ENCODE measurements at places on chromosomes 2 and 18. TPM values are rescaled to one million over a fixed set of nuclear protein-coding genes. Genes with fewer than 3 reads are reported as not detected.

WDSUB1 gene
- 11.9 TPM for total RNA-seq

RNMT gene
- total RNA-seq = 31.4 TPM

UPP2 gene
- not detected for total RNA-seq

POTEC gene
- total RNA-seq = not detected

SCG2 gene
- 27.0 TPM for total RNA-seq

HOXD3 gene
- total RNA-seq = 41.3 TPM

MSH2 gene
- 83.7 TPM for total RNA-seq

B3GNT7 gene
- total RNA-seq = 0.09 TPM

GPR45 gene
- total RNA-seq = not detected

FAM210A gene
- 15.6 TPM for total RNA-seq

ARHGAP28 gene
- total RNA-seq = not detected

ZNF142 gene
- 65.3 TPM for total RNA-seq

KIF5C gene
- total RNA-seq = 0.74 TPM

CROCC2 gene
- total RNA-seq = not detected

FSIP2 gene
- total RNA-seq = 0.15 TPM

TRAPPC12 gene
- total RNA-seq = 94.4 TPM

KRTCAP3 gene
- total RNA-seq = 2.6 TPM

SIGLEC15 gene
- total RNA-seq = 0.92 TPM

TYMS gene
- total RNA-seq = 339 TPM

CREG2 gene
- not detected for total RNA-seq

FAM161A gene
- total RNA-seq = 14.9 TPM

G6PC2 gene
- total RNA-seq = not detected

FRZB gene
- total RNA-seq = 3.6 TPM

LCT gene
- 0.37 TPM for total RNA-seq

ATP6V1B1 gene
- total RNA-seq = 6.5 TPM

ZC3H15 gene
- total RNA-seq = 95.1 TPM

TRIM43 gene
- total RNA-seq = not detected

TBR1 gene
- total RNA-seq = 0.17 TPM

IL36G gene
- not detected for total RNA-seq

PSMA8 gene
- not detected for total RNA-seq

EFEMP1 gene
- total RNA-seq = not detected

RMDN2 gene
- 2.3 TPM for total RNA-seq

CYP1B1 gene
- 0.92 TPM for total RNA-seq

MBD5 gene
- total RNA-seq = 36.1 TPM

LTBP1 gene
- 2.2 TPM for total RNA-seq

CDH19 gene
- total RNA-seq = not detected

DTNA gene
- 18.6 TPM for total RNA-seq

CYRIA gene
- 183 TPM for total RNA-seq

SLC16A14 gene
- total RNA-seq = 3.0 TPM

LAMA1 gene
- total RNA-seq = not detected

MEP1B gene
- 0.26 TPM for total RNA-seq

TLX2 gene
- not detected for total RNA-seq

LIPG gene
- 8.4 TPM for total RNA-seq

GAD1 gene
- 0.70 TPM for total RNA-seq

CFC1 gene
- not detected for total RNA-seq

PIEZO2 gene
- total RNA-seq = 8.8 TPM

MATN3 gene
- 2.8 TPM for total RNA-seq

ABCB11 gene
- not detected for total RNA-seq

Measured in A673 (cell line).